CD4-positive, alpha-beta T cell treated with Interleukin-17A for 1 hour (primary cell): ENCODE measurements at places on chromosomes 6 and 20.
A peak's percentile ranks its signal among the peaks of the same experiment; 100 is the strongest.

- no peak for DNase-seq
Measured at GRCh38 chr20:10079964-10080363, 45.2 kb downstream of the ANKEF1 start.

GRCh38 chr6:61886608-61887259 lies 399.3 kb downstream of the KHDRBS2 start:
- no peak for DNase-seq

DNA sequence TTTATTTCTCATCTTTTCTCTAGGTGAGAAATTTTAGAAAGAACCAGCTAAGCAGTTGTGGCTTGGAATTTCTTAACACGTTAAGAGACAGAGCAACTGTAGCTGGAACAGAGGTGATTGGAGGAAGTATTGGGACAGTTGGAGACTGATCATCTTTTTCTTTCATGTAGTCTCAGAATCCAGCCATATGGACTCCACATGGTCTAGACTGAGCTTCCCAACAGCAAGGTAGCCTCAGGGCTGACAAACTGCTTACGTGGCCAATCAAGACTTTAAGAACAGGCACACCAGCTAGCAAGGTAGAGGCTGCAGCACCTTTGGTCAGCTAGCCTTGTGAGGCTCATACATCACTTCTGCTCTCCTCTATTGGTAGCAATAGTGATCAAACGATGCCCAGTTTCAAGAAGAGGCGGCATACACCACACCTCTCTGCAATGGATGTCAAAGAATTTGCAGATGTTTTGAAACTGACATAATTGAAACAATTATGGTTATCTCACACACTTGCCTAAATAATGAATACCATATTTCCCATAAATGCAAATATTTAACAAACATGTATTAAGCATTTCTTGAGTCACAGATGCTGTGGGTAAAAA lies 590.5 kb upstream of the SLC35B3 start:
- no peak for DNase-seq

DNA sequence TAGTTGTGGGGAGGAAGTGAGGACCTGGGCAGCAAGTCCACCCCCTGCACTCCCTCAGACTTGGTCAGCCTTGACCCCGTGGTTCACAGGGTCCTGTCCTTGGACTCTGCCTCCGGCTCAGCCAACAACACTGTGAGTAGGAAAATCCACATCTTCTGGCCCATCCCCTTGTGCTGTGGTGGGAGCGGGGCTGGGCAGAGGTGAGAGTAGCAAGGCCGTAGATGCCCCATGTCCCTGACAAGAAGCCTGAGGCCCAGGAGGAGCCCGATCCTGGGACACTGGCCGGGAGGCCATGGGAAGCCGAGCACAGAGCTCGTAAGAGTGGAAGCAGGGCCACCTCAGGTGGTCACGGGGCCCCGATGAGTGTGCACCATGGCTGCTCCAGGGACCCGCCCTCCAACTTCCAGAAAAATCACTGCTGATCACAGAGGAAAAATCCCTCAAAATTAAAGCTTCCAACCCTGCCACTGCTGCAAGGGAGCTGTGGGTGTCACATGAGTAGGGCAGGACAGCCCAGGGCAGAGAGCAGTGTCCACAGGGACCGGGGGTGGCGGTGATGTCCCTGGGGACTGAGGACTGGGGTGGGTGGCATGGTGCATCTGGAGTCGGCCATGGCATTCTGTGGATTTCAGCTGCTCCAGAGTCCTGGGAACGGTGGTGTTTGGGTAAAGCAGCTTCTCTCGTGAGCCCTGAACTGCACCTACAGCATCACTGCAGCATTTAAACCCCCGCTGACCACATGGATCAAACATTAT lies 189.4 kb downstream of the DLL1 start:
- DNase-seq = no peak

DNA sequence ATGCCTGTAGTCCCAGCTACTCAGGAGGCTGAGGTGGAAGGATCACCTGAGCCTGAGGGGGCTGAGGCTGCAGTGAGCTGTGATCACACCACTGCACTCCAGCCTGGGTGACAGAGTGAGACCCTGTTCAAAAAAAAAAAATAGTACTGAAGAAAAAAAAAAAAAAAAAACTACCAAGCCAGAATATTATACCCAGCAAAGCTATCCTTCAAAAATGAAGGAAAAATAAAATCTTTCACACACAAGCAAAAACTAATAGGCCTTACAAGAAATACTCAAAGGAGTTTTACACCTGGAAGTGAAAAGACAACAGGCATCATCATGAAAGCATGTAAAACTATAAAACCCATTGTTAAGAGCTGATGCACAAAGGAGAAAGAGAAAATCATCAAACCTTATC lies 37.5 kb upstream of the SRSF6 start:
- no peak for DNase-seq

- DNase-seq = peak; percentile 78
Measured at GRCh38 chr20:62808211-62808865, 3.7 kb downstream of the OGFR start.

- no peak for DNase-seq
Measured at GRCh38 chr6:47237196-47237595, 72.5 kb downstream of the TNFRSF21 start.

DNA sequence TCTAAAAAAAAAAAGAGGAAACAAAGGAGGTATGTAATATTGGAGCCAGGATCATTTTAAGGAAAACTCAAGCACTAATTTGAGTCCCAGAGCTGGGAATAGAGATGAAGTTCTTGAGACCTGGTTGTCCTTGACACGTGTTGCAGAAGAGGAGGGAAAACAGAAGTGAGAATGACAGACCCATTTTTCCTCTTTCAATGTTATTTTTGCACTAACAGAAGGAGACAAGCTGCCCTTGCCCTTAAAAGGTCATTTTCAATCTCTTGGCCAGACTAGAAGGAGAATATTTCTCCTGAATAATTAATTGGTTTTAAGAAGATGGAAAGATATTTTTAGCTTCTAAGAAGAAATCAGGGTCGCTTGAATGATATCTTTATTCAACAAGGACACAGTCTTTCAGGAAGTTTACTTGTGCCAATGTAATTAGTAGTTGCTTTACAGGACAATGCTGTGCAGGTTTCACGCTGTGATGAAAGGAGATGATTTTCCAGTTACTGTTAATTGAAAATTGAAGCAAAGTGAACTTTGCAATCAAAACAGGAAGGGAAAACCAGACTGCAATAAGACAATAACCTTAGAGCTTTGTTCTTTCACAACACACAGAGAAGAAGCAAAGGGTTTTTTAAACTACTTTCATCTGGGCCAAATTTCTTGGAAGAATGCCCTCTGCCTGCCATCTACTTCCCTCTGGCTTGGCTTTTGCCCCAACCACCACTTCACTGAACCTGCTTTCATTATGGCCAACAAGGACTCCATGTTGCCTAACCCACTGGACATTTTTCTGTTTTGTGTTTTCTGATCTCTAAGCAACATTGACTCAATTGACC lies 107.8 kb upstream of the SHLD1 start:
- DNase-seq = no peak

GRCh38 chr6:723540-723939 lies 30.6 kb upstream of the EXOC2 start:
- no peak for DNase-seq

GRCh38 chr20:58014628-58015315 lies 213.7 kb downstream of the ANKRD60 start:
- DNase-seq = peak; percentile 48

DNA sequence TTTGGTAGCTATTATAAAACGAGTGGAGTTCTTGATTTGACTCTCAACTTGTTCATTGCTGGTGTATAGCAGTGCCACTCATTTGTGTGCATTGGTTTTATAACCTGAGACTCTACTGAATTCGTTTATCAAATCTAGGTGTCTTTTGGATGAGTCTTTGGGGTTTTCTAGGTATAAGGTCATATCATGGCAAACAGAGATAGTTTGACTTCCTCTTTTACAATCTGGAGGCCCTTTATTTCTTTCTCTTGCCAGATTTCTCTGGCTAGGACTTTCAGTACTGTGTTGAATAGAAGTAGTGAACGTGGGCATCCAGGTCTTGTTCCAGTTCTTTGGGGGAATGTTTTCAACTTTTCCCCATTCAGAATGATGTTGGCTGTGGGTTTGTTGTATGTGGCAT lies 38.8 kb downstream of the SUMO4 start:
- no peak for DNase-seq

- DNase-seq = no peak
Measured at GRCh38 chr6:125814481-125814880, 23.7 kb downstream of the NCOA7 start.

DNA sequence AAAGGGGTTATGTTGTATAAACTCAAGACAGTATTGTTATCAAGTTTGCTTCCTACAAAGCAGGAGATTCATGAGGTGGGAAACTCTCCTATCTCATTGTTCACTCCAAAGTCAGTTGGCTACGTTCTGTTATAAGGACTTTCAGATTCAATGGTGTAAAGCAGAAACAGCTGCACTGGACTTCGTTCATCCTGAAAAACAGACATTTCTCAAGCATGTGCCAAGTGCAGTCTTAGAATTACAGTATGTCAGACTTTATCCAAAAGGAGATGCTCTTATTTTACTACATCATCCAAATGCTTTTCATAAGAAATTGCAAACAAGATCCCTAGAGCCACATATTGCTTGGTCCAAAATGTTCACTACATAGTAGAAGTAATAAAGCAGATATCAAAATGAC lies 14.9 kb downstream of the COL21A1 start:
- DNase-seq = no peak

GRCh38 chr6:46891252-46891795 lies 30.4 kb downstream of the ADGRF5 start:
- no peak for DNase-seq

- DNase-seq = no peak
Measured at GRCh38 chr20:35902545-35902941, 51.8 kb downstream of the SCAND1 start.

DNA sequence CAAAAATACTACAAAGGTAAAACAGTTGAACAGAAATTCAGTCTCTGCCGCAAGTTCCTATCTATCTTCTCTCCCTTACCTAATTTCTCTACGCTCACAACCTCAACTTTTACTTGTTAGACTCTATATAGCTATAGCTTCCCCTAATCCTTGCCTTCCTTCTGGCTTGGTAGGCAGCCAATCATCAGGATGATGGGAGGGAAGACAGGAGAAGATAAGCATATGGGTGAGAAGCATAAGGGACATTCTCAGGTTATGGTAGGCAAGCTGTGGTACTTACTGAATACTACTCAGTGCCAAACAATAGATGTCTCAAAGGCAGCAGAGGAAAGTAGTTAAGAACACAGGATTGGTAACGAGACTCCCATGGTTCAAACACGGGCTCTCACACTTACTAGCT lies 7.8 kb downstream of the CCNC start:
- no peak for DNase-seq

GRCh38 chr20:41046716-41047115 lies 18.1 kb downstream of the TOP1 start:
- no peak for DNase-seq

GRCh38 chr6:147675281-147675680 lies 166.8 kb downstream of the SAMD5 start:
- DNase-seq = no peak

DNA sequence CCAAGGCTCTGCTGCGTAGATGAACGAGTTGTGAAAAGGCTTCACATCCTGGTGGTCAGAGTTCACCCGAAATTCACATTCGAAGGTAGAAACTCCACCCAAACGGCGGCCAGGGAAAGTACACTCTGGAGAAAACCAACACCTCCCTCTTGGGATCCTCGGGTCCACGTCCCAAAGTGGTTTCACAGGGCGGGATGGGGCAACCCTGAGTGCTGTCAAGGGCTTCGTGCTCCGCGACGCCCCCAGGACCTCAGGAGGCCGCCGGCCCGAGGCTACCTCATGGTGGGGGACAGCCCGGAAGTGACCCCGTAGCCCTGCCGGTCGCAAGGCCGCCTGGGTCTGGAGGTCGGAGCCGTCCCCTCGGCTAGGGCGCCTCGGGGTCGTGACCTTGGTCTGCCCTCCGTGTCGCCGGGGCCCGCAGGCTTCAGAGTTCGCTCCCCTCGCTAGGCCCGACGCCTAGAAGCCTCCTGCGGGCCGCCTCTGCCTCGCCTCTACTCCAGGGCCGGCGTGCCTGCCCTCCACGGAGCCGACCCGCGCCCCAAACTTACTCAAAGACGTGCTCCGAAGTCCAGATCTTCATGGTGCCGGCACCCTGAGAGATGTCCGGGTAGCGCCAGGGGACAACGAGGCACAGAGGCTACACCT lies at the start of gene PRELID3B:
PRELID3B (minus strand) TSS at position 636 of the 645 bp plus-strand sequence; CDS start at position 580, 56 bp downstream.
- peak; percentile 49 for DNase-seq

GRCh38 chr20:50341880-50342637 lies 151.4 kb downstream of the CEBPB start:
- DNase-seq = no peak

GRCh38 chr20:13432126-13432525 lies 206.6 kb downstream of the TASP1 start:
- no peak for DNase-seq

DNA sequence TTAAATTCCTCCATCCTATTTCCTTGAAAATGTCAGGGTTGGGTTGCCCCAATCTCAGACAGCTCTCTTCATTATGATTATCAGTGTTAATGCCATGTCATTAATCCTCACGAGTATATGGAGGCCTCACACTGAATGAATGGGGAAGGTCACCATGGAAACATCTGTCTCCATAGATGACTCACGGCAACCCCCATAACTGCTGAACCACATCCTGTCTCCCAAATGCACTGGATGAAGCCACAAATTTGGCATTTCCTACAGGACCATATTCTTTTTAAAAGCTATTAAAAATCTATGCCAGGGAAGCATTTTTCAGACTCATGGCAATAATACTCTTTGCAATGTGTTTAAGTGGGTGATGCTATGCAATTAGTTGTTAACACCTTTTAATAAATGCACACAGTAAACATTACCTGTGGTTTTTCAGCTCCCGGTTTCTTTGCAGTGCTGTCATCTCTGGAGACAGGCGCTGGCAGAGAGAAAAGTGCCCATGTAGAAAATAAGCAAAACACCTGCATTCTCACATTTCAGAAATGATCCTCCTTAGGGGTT lies 80.1 kb upstream of the PTPRK start:
- DNase-seq = no peak

DNA sequence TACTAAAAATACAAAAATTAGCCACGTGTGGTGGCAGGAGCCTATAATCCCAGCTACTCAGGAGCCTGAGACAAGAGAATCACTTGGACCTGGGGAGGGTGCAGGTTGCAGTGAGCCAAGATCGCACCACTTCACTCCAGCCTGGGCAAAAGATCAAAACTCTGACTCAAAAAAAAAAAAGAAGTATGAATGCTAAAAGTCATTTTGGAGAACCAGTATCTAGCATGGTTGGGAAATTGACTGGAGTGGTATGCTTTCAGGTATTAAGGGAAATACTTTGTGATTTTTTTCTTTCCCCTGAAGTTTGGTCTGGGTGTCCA lies 30.1 kb downstream of the PCMT1 start:
- no peak for DNase-seq

- no peak for DNase-seq
Measured at GRCh38 chr6:24919056-24919892, 16.5 kb downstream of the RIPOR2 start.

- no peak for DNase-seq
Measured at GRCh38 chr6:35566794-35567193, 54.1 kb upstream of the TULP1 start.
